ACHN (cell line): ENCODE measurements at places on chromosomes 5 and 9.

GRCh38 chr5:101590384-101590783 is 687.3 kb upstream of the ST8SIA4 start:
- peak; percentile 3 for DNase-seq

GRCh38 chr9:14318361-14318760 is 4.4 kb upstream of the NFIB start:
- DNase-seq: no peak

- DNase-seq: no peak
Observed at GRCh38 chr9:119781886-119782285, 412.7 kb upstream of the BRINP1 start.

- no peak for DNase-seq
Observed at GRCh38 chr5:100803397-100803796, 99.7 kb downstream of the ST8SIA4 start.

- no peak for DNase-seq
Observed at GRCh38 chr5:53006911-53007890, 18.0 kb downstream of the ITGA2 start.

DNA sequence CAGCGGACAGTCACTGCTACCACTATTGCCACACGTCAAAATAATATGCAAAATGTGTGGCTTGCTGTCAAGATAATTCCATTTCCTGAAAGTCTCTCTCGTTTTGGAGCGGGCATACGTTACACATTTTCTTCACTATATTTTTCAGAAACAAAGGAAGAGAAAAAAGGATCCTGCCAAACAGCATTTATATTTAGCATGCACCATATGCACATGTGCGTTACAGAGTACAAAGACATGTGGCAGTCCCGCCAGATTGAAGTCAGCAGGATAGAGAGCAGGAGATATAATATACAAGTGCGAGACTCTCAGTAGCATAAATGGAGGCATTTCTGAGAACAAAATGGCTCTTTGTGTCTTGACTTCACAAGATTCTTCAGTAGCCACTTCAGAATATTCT is 221.6 kb upstream of the KIF2A start:
- no peak for DNase-seq

- DNase-seq: no peak
Observed at GRCh38 chr5:131495536-131496399, 139.3 kb downstream of the RAPGEF6 start.

GRCh38 chr9:124776954-124777648 is at the start of gene OLFML2A:
TSS of gene OLFML2A (plus strand) at chr9:124777133. CDS start at chr9:124777271, 138 bp downstream.
- DNase-seq: peak; percentile 51

DNA sequence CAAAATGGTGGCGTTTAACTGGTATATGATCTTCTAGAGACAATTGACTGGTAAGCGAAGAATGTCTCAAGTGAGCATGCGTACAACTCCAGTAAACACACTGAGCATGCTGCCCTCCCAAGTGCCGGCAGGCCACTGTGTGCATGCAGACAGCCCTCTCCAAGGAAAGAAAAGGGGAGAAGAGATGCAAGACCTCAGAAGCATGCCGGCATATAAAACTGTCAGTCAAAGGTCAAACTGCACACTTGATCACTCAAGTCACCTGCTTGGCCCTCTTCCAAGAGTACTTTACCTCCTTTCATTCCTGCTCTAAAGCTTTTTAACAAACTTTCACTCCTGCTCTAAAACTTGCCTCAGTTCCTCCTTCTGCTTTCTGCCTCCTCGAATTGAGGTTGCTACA is 910.2 kb downstream of the TAF11L14 start:
- no peak for DNase-seq

GRCh38 chr5:152900332-152900731 is 495.3 kb upstream of the NMUR2 start:
- DNase-seq: no peak

GRCh38 chr5:75985077-75985476 is 98.1 kb upstream of the SV2C start:
- DNase-seq: no peak

GRCh38 chr9:38622288-38622674 is 1.9 kb upstream of the ANKRD18A start:
- peak; percentile 41 for DNase-seq

GRCh38 chr5:144950996-144951395 is 780.3 kb downstream of the KCTD16 start:
- DNase-seq: no peak

DNA sequence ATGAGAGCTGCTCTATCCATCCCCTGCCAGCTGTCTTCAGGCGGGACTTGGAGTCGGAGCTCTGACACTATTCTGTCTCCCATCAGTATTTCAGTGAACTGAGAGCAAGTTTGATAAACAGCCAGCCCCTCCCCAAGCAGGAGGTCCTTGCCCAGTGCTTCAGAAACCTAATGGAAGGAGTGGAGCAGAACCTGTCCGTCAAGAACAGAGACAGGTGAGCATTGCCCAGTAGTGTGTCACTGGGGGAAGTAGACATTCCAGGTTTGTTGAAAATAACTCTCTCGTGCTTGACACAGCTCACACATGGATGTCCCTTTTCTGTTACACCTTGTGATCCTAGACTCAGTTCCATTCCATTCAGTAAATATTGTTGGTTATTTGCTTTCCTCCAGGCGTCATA is 13.2 kb upstream of the TLX3 start:
- no peak for DNase-seq

GRCh38 chr5:41843456-41844370 is 26.5 kb downstream of the OXCT1 start:
- peak; percentile 63 for DNase-seq

- DNase-seq: no peak
Observed at GRCh38 chr9:133476036-133476931, 2.6 kb downstream of the SLC2A6 start.

- DNase-seq: no peak
Observed at GRCh38 chr5:7851617-7852289, 820 bp upstream of the CFAP90 start.

GRCh38 chr5:127650022-127650421 is 1.1 kb downstream of the CTXN3 start:
- no peak for DNase-seq

- DNase-seq: peak; percentile 93
Observed at GRCh38 chr5:14190194-14191164, 47.3 kb downstream of the TRIO start.

- DNase-seq: no peak
Observed at GRCh38 chr9:6301858-6302257, 26.3 kb upstream of the TPD52L3 start.

DNA sequence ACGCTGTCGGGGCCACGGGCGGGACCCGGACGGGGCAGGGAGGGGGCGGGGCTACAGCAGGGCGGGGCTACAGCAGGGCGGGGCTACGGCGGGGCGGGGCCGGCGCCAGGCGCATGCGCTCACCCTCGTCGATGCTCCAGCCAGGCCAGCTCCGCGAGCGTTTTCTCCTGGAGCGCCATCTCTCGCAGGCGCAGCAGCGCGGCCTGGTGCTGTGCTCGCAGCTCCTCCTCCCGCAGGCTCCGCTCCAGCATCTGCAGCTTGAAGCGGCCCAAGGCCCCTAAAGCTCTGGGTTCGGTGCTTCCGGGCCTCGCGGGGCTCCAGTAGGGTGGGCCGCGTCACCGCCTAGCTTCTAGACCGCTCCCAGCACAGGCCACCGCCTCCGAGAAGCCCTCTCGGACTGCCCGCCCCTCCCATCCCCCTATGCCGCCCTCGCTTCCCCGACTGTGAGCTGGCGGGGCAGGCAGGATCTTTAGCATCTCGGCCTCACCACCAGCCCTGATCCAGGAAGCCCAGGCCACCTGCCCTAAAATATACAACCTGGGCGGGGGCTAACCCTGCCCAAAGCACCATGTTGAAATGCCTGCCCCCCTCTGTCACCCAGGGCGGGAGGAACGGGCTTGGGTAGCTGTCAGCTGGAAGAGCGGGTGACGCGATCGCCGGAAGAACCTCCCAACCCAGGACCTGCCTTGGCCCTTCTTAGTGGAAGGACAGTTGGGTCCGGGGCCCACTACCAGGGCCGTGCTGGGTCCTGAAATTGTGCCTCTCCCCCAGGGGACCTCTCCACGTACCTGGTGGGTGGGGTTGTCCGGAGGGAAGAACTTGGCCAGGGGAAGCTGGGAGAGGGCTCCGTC is 21.9 kb upstream of the QSOX2 start:
- peak; percentile 79 for DNase-seq

DNA sequence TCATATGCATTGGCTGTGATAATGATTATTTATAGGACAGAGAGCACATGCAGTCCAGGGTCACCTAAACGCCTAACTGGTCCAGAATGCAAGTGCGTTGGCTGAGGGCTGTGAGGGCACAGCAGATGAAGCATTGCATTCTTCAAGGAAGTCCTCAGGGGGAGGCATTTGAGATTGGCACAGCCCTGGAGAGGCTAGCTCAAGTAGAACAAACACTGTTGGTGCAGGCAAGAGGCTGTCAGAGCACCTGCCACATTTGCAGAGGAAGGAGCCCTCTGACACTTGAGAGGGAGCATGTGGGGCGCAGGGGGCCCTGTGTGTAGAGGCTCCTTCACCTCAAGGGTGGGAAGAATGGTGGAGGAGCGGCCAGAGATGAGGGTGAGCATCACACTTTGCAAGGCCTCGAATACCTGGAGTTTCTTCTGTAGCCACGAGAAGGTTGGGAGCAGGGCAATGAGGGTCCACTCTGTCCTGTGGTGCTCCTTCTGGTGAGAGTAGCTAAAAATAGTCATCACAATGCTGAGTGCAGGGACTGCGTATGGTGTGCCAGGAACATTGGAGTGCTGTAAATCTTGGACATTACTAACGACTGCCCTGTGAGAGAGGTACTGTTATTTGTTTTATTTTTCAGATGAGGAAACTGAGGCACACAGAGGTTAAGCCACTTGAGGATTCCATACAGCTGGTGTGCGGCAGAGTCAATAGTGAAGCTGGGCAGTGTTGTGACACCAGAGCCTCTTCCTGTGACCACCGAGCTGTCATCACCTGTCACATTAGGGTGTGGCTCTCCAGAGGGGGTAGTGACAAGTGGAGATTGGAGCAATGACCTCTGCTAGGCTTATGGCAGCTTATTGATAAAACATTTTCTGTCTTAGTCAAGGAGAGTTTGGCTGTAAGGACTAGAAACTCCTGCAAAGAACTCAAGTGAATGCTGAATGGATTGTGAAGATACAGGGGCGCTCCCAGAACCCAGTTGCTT is 100.2 kb downstream of the PIP5K1B start:
- DNase-seq: no peak

- peak; percentile 26 for DNase-seq
Observed at GRCh38 chr5:159906463-159906862, 9.8 kb upstream of the ADRA1B start.

DNA sequence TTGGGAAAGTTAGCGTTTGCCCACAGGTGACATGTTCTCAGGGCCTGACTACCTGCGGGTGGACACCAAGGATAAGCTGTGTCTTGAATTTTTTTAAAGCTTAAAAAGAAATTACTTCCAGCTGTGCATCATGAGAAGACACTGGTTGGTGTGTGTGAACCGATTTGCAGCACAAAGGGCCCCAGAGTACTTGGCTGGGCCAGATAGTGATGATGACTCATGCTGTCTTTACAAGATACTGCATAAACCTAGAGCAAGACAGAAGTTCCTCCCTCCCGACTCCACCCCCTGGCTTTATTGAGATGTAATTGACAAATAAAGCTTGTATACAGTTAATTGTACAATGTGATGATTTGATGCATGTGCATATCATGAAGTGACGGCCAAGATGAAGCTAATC is 212.8 kb downstream of the NXNL2 start:
- DNase-seq: no peak

- no peak for DNase-seq
Observed at GRCh38 chr5:83488821-83489220, 17.3 kb downstream of the VCAN start.

DNA sequence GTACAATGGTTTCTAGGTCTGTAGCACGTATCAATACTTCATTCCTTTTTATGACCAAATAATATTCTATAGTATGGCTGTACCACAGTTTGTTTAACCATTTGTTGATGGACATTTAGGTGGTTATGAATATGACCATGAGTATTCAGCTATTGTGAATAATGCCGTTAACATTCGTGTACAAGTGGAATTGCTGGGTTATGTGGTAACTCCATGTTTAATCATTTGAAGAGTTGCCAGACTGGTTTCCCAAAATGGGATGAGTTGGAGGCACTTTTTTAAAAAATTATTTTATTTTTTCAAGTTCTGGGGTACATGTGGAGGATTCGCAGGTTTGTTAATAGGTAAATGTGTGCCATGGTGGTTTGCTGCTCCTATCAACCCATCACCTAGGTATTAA is 4.6 kb downstream of the SNX2 start:
- DNase-seq: no peak

DNA sequence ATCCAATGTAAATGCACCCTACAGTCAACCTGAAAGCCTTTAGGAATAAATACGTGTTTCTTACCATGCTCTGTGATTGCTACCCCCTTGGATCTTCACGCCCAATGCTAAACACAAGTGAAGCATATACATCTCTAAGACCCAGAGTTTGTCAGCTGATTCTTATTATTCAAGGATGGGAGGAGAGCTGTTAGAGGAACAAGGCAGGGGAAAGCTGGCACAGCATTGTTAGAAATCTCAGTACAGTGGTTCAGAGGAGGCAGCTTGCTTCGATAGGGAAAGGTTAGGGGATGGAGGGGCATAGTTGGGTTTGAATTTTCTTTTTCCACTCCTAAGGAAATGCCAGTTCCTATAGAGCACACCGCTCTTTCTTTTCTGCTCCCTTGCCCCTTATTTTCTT is 16.7 kb upstream of the TAF11L2 start:
- DNase-seq: no peak

DNA sequence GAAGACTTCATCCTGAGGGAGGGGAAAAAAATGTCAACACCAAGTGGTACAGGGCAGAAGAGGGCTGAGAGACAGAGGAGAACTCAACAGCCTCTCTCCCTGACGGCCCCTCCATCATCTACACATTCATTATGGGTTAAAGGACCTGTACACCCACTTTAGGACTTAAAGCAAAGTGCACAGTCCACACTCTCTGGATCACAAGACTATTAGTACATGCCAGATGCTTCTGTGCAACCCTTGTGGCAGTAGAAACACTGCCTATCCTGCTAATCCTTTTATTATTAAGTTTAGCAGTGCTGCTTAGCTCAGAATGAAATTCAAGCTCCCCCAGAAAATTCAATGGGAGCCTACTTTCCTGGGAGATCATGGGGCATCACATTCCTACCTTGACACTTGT is 1.9 kb downstream of the FRMD3 start:
- DNase-seq: no peak

DNA sequence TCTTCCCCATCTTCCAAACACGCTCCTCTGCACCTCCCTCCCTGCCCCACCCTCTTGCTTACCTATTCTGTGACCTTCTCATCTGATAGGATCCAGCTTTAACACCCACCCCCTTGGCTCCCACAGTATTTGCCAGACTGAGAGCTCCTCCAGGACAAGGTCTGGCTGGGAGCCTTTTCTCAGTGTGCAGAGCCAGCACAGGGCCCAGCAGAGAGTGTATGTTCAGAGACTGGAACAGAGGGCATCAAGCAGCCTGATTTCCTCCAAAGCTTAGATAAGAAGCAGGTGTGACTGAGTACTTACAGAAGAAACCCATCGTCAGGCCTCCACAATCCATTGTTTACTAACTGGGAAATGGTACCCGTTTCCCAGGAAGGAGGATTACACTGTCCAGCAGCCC is 26.6 kb downstream of the LHX6 start:
- DNase-seq: no peak
